ENCODE measurements at places on chromosomes 7 and 10. TPM values are rescaled to one million over a fixed set of nuclear protein-coding genes. Genes with fewer than 3 reads are reported as not detected.

DNA sequence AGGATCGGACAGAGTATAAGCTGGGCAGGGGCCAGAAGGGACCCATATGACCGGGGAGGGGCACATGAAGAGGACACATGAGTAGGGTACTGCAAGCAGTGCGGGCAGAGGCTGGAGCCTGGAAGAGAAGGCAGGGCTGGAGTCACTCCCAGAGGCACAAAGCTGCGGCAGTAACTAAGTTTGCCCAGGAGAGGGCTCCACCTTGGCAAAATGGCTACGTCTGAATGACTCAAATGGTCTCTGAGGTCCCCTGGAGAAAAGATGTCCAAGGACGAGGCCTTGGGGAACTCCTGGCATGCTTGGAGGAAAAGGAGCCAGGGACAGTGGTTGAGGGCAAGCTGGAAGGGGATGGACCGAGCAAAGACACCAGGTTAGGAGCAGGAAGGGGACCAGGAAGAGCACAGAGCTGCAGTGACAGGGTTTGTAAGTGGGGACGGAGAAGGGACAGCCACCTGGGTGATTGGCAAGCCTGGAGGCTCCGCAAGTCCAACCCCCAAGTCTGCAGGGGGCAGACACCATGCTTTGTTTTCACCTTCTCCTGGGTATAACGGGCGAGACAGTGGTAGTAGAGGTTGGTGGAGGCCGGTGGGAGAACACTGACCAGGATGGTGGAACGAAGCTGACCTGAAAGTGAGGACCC, 43.1 kb upstream of the LBX1 start:
- DNase-seq, result peak; percentile 89

DNA sequence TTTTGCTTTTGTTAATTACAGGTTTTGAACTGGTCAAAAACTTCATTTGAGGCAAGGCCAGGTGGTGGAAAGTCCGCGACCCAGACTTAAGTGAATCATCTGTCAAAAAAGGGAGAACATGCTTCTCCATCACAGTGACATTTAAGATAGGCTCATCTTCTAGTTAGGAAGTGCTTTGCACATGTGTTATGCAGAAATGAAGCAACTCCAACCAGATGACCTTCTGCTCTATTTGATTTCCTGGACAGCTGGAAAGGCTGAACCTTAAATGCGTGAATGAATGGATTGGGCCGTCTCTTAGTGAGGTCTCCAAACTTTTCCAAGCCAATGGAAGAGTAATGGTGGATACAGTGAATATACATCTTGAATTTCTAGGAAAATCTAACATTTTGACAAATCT, 101.6 kb upstream of the FAM13C start:
- DNase-seq, result no peak

Gene BMPR1A
- 86.5 TPM for total RNA-seq

- DNase-seq, result no peak
These were observed 6.3 kb upstream of the RHOBTB1 start for GRCh38 chr10:60950300-60950699.

Gene ATG9B
- 1.7 TPM for total RNA-seq

DNA sequence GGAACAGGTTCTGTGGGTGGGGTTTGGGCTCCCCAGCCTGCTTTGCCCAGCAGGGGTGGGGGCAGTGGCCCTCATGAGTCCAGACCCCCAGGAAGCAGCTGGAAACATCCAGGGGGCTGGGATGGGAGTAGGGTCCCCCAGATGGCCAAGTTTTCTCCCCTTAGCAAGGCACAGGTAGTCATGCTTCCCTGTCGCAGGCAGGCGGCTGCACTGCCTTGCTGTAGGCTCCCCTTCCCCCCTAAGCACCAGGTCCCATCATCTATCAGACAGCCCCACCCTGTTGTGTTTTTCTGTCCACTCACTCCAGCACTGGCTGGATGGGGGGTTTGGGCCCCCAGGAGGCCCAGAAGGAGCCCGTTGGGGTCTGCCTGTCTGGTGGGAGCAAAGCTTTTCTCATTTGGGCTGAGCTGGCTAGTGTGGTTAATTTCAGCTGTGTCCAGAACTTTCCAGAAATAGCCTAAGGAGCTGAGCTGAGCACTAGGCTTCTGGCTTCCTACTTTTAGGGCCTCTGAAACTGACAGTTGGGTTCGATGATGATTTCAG, 7.9 kb downstream of the BRI3 start:
- peak; percentile 60 for DNase-seq

- no peak for DNase-seq
These were observed 103.9 kb downstream of the CUBN start for GRCh38 chr10:17025444-17026295.

- DNase-seq, result peak; percentile 5
These were observed 5.9 kb upstream of the EBF3 start for GRCh38 chr10:129969911-129970464.

- peak; percentile 67 for DNase-seq
These were observed 45.8 kb downstream of the COL13A1 start for GRCh38 chr10:69847458-69847857.

DNA sequence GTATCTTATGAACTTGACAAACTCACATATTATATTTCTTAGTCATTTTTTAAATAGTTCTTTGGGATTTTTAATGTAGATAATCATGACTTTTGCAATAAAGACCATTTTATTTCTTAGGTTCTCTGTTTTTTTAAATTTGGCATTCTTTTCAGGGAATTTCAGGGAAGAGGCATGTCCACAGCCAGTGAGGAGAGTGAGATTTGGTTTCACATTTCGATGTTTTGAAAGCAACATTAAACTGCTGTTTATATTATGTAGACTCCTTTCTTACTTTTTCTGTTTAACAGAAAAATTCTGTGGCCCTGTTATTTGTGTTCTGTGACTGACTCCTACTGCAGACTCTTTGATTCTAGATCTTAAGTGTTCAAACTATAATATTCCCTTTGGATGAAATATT, 153.7 kb downstream of the FAM107B start:
- no peak for DNase-seq

DNA sequence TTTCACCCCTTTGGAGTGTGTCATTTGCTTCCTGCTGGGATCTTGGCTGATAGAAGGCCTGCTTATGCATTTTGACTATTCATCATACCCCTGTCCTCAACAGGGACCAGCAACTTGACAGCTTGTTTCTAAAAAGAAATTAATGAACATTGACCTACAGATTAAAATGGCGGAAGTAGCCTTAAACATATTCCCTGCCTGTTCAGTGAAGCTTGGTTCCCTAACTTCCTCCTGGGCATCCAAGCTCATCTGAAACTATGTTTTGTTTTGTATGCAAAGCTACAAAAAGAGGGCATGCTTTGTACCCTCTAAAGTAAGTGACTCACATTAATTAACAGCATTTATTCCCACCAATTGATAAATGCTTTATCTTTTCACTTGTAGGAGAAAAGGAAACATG, 26.8 kb upstream of the CDK14 start:
- DNase-seq, result no peak

DNA sequence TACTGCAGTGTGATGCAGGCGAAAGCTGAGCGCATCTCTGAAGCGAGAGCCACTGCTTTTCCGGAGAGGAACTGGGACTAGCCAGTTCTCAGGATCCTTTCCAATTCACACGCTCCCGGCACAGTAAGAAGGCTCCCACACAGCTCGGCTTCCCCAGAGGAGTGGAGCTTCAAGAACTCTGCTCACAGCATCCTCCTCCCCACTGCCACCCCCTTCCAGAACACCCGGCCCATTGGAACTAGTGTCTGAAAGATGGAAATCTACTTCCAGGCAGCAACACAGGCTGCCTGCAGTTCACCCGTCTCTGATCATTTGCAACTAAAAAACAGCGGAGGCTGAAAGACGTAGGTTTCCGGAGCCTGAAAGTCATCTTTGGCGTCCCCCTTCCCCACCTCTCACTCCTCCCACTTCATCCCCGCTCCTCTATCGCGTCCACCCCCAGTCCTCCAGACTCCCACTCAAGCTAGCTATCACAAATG, at the start of gene DGKB:
TSS of gene DGKB (minus strand) at position 163 of the 479 bp plus-strand sequence.
- peak; percentile 1 for DNase-seq

DNA sequence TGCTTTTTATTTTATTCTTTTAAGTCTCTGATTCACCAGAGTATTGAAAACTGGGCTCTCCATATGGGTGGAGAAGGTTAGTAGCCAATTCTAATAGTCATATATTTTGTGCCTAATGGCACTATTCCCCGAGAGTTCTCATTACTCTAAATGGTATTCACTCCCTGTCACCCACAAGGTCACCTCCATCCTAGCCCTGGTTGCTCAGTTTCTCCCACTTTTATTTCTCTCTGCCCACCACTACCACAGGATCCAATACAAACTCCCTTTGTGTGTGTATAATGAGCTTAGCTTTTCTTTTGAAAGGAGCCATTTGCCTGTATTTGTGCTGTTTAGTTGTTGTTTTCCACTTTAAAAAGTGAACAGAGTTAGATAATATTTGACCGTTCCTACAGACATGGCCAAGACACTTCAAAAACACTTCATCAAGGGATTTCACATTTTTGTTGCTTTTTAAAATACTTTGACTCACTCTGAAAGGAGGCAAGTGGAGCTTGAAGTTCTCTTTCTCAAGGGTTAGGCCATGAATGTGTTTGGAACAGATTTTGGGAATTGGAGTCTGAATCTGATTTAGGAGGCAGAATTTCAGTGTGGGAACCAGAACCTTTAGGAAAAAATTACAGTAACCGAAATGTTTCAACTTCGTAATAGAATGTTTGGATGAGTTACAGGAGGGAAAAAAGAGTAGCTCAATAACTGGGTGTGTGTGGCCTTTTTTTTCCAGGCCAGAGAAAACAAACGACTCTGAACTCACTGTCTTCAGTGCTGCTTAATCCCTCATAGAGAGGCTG, 321.3 kb downstream of the BICC1 start:
- no peak for DNase-seq

DNA sequence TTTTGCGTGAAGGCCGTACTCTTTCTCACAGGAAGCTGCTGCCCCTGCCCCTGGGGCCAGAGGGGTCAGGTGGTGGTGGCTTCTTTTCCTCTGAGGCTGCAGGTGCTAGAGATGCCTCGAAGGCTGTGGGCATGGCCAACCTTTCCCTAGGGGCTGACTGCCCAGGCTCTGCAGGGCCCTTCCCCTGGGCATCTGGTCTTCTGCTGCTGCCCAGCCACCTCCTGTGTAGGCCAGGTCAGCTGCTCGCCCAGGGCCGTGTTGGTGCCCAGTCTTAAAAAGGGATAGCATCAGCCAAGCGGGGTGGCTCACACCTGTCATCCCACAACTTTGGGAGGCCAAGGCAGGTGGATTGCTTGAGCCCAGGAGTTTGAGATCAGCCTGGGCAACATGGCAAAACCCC, 114.3 kb downstream of the FAM53B start:
- DNase-seq, result no peak

Gene PALS2
- total RNA-seq, result 25.3 TPM

Gene CCL24
- total RNA-seq, result not detected

- DNase-seq, result no peak
These were observed 28.7 kb downstream of the GIMAP8 start for GRCh38 chr7:150479023-150479716.

- peak; percentile 33 for DNase-seq
These were observed 176.4 kb downstream of the PTPN20 start for GRCh38 chr10:47087667-47088066.

DNA sequence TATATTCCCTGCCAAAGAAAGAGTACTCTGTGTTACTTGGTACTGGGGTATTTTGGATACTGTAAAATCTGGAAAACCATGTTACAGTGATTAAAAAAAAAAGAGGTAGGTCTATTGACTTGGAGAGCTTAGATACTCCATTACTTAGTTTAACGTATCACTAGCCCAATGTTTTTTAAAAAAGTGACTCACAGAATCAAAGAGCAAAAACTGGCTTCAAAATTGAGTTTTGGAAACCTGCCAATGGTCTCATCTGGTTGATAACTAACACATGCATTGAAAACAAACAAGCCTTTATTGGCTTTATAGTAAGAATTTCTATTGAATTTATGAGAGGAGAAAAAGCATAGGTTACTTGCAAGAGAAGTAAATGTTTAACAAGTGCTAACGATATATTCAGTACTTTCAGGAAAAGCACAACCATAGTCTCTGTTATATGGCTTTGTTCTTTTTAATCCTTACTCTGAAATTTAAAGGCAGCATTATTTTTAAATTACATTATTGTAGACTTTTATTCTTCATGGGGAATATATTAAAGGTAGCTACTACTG, 563.3 kb upstream of the SORCS1 start:
- no peak for DNase-seq

Gene CLRN3
- not detected for total RNA-seq

DNA sequence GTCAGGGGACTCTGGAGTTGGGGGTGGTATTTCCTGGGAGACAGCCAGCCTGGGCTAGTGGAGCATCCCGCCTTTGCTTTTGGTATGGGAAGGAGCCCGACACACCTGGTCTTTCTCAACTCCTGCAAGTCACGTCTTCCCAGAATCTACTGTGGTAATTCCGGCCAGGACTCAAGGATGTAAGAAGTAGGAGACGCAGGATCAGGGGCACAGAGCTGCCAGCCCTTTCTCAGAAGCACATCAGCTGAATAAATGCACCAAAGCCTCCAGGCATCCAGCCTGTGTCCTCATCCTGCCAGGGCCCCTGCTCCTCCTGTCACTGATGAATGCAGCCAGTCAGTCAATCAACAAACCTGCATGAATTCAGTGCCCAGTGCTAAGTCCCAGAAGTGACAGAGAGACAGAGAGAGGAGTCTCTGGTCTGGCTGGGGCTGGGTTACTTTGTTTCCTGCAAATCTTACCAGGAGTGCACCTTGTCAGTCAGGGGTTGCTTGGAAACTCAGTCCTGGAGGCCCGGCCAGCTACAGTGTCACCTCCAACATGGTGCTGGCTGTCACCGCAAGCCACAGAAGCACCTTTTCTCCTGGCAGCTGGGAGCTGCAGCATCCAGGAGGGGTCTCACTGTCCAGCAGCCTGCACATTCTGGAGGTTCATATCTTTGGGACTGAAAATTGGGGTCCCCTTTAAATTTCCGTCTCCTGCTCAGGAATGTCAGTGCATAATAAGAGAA, 101.8 kb downstream of the PTPRE start:
- no peak for DNase-seq

GRCh38 chr7:1086588-1087464, 1.1 kb upstream of the GPER1 start:
- peak; percentile 98 for DNase-seq

DNA sequence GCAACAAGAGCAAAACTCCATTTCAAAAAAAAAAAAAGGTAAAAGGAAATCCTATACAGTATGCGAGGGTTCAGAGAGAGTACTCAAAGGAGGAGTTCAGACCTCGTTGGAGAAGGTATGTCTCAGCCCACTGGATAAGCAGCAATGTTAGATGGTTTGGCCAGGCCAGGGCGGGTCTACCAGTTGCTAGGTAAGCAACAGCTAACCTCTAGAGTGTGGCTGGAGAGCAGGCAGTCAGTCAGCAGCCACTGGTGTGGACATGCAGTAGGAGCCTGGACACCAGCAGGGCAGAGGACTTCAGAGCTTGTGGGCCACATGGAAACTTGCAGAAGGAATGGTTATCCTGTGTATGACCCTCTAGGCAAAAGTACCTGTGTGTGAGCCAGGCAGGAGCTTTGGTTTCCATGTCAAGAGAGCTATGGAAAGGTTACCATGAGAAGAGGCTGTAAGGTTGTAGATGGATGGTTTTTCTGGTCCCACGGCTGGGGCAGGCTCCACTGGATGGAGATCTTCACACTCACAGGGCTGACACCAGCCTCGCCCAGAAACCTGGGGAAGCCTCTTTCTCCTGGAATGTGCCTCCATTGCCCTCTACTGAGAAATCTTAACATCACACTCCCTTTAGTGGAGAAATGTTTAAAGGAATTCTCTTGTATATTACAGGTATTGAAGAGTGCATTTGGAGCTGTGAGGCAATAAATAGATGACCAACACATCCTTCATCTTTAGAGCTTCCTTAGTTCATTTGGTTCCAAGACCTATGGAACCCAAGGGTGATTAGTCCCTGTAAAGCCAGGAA, 63.6 kb downstream of the CCDC186 start:
- DNase-seq, result peak; percentile 37

Gene FAM25G
- total RNA-seq, result not detected

Gene NCF1
- 0.31 TPM for total RNA-seq

- DNase-seq, result no peak
These were observed 12.3 kb upstream of the ASCC1 start for GRCh38 chr10:72228318-72228751.

GRCh38 chr10:30534465-30535144, 94.9 kb downstream of the LYZL2 start:
- DNase-seq, result peak; percentile 62
